ENCODE measurements at places on chromosomes 5 and 9.

DNA sequence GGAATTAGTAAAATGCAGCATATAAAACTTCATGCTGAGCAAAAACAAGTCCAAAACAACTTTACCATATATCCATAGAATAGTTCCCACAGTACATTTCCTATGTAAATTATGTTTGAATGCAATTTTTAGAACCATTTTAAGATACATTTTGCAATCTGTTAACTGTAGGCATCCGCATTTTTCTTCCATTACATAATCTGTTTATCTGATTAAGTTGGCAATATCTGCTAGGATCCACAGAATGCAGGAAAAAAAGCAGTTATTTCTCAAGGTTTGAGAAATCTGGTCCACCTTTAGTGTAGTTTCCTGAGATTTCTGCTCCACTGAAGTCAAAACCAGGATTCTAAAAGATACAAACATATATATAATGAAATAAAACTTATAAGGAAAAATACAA is 6.2 kb downstream of the NUDCD2 start:
- DNase-seq = no peak

- no peak for DNase-seq
Measured at GRCh38 chr5:137836298-137836697, 31.4 kb upstream of the MYOT start.

DNA sequence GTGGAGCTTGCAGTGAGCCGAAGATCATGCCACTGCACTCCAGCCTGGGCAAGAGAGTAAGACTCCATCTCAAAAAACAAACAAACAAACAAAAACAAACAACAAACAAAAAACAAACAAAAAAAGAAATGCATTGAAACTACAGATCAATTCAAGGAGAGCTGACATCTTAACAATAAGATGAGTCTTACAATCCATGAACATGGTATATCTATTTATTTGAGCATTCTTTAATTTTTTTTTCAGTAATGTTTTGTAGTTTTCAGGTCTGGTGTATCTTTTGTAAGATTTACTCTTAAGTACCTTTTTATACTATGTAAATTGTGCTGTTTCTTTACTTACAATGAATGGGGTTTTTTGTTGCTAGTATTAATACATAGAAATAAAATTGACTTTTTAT is 140.1 kb upstream of the DAPK1 start:
- no peak for DNase-seq

- DNase-seq = no peak
Measured at GRCh38 chr5:154196955-154197652, 6.6 kb downstream of the GALNT10 start.

DNA sequence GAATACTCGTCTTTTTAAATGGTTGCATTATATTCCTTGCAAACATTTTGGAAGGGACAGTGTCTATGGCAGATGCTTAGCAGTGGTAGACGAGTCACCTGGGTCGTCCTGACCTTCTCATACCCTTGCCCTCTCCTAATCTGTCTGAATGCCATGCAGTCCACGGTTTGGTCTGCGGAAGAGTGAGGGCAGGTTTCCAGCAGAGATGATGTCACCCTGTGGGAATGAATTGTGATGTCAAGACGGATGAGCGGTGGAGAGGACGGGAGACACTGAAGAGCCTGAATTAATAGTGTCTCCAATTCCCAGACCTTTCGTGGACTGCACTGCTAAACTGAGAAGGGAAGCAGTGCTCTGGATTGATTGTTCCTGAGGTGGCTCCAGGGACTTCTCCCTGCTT is 329.0 kb upstream of the PANK3 start:
- no peak for DNase-seq

DNA sequence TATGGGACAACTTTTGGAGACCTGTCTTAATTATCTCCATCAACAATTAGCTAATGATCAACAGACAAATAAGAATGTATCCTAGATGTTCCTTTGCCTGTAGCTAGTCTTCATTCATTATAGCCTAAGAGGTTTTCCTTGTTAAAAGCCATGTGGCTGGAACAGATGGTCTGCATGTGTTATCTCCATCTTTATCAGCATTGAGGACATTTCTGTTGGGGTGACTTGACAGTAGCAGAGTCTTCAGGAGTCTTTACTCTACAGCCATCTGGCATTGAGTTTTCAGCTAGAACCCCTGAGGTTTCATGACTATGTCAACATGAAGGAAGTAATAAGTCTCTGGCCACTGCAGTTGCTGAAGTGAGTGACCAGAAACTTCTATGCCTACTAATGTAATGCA is 106.6 kb upstream of the TLE4 start:
- no peak for DNase-seq

DNA sequence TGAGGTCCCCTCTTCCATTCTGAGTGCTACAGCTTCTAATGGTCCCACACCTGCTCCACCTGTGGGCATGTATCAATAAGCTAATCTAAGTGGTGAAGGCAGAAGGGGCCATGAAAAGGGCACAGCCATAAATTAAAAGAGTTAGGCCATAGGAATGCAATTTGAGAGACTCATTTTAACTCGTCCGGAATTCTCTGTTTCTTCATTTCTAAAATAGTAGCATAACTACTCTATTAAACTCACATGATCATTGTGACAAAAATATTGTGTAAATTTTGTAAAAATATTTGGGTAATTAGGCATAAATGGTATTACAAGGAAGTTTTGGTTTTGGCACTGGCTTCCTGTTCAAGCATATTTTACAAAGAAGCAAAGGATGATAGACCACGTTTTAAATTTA is 103.1 kb upstream of the TXNDC8 start:
- no peak for DNase-seq

DNA sequence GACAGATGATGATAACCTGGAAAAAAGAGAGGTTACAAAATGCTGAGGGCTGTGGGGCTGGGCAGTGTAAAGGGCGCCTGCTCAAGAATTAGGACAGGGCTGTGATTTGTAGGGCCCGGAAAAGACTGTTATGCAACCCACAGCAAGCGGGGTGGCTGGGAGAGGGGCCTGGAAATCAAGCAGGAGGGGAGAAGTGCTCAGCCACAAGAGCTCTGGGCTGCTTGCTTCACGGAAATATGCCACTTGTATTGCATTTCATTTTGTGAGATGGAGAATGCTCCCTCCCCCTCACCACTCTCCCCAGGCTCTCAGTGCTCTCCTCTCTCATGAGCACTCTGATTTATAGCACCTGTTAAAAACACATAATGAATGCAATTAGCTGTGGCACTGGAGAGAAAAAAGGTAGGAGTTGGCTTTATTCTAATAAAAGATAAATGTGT is 8.4 kb upstream of the HAND1 start:
- DNase-seq = no peak

DNA sequence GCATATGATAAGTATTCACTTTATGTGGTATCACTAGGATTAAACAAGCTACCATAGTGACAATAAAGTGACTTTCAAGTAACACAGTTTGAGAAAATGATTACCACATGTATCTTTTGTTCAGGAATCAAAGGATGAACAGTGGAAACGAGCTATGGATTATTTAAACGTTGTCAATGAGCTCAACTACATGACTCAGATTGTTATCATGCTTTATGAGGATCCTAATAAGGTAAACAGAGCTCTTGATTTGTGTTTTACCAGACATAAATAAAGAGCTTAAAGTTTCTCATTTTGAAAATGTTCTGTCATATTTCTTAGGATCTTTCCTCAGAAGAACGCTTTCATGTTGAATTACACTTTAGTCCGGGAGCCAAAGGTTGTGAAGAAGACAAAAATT is 57.4 kb downstream of the PPIP5K2 start:
- DNase-seq = no peak

DNA sequence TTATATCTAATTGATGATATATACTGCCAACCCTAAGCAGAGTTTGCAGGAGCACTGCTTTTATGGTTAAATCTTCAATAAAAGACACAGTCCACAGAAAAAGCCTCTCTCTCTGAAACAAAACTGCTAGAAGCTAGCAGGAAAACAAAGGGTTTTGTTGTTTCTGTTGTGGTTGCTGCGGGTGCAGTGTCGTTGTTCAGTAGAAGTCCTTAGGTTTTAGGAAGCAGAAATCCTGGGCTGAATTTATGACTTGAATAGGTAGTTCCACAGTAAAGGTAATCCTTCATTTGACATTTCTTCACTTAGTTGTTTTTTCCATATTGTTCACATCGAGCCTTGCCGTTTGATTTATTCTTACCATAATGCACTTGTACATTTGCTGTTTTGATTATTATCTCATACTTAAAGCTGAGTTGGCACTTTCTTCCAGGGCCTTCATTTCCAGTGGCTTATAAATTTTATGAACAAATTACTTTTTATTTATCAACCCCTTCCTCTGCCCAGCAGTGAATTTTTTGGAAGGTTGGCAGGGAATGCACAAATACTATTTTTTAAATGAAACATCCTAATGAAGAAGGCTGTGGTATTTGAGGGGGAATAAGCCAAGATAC is 209.6 kb upstream of the SLC30A5 start:
- DNase-seq = no peak

DNA sequence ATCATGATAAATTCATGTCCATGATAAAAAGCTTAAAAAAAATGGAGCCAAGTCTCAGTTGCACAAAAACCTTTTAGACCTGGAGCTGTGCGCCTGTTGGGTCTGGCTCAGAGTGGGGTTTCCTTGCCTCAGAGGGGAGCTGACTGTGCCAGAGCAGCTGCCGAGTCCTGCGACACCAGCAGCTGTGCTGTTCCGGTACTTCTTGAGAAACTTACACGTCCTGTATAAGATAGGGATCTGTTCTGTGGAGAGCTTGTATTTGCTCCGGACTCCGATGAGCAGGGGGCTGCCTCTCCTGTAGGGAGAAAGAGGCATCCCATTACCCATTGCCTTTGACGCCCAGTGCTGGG is 28.6 kb downstream of the GFPT2 start:
- no peak for DNase-seq

GRCh38 chr5:55469839-55470238 is 64.9 kb downstream of the PLPP1 start:
- no peak for DNase-seq
